ENCODE measurements at places on chromosomes 2 and 18.

DNA sequence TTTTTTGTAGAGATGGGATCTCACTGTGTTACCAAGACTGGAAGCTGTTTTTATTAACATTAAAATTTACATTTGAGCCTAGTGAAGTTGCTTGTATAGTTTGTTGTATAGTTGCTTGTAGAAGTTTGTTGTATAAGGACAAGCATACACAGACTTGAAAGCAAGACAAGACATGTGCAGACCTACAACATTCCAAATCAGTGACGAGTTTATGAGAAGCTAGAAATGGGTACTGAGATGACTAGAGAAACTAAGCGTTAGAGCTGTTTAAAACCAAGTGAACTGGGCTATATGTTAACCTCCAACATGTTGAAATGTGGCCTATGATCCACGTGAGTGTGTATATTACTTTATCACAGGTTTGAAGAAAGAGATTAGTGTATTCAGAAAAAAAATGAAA, 39.1 kb downstream of the ABCB11 start:
- DNase-seq = no peak

DNA sequence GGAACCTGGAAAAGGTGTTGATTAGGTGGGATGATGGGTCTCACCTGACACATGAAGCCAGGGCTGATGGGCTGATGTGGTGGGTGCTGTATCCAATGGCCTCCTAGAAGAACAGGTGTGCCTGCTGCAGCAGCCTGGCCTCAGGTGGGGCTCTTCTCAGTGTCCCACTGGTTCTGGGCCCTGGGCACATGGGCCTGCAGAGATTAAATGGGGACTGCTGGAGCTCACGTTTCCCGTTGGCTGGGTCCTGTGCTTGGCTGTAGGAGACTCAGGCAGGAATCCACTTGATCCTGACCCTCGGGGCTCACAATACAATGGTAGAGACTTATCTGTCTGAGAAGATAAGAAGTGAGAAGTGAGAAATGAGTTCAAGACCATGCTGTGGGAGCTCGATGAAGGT, 170.9 kb downstream of the KCNS3 start:
- DNase-seq = no peak

- DNase-seq = no peak
Observed at GRCh38 chr2:236156095-236156859, 11.9 kb downstream of the GBX2 start.

DNA sequence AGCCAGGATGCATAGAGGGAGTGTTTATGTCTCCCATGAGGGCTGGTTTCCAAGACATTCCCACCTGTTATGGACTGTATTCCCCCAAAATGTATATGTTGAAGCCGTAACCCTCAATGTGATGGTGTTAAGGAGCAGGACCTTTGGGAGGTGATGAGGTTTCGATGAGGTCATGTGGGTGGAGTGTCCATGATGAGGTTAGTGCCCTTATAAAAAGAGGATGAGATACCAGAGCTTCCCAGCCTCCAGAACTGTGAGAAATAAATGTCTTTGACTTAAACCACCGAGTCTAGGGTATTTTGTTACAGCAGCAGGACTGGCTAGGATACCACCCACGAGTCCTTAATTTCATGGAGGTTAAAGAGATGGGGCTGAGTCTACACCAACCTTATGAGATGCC, 22.6 kb upstream of the EPAS1 start:
- DNase-seq = no peak

DNA sequence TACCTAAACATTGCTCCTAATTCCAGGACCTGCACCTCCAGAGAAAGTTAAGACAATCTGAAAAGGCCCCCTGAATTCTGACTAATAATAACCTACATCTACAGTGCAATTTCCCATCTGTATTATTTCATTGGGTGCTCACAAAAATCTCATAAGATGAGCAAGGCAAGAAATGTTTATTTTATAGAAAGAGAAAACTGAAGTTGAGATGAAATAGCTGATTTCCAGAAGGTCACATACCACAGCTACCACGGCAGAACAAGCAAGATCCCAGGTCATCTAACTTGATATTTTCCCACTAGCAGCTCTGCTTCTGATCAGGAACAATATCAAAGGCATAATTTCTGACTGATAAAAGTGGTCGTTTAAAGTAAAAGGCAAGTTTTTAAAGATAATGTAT, 105.8 kb upstream of the COL5A2 start:
- no peak for DNase-seq

- DNase-seq = no peak
Observed at GRCh38 chr2:9178110-9178903, 28.3 kb upstream of the ASAP2 start.

DNA sequence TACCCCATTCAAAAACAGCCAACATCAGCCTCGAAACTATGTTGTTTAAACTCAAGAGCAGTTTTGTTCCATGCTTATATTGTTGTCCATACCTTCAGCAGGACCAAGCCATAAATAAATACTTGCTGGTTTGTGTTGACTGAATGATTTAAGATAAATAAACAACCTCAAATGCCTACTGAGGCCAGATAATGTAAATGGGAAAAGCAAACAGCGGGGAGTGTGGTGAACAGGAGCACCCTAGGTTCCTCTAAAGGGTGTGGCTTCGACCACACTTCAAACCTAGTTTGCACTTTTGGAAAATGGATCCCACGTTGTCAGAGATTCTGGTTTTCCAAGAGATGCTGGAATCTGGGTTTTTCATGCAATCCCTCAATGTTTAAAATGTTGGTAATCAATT, 1.7 kb upstream of the PMAIP1 start:
- DNase-seq = no peak

DNA sequence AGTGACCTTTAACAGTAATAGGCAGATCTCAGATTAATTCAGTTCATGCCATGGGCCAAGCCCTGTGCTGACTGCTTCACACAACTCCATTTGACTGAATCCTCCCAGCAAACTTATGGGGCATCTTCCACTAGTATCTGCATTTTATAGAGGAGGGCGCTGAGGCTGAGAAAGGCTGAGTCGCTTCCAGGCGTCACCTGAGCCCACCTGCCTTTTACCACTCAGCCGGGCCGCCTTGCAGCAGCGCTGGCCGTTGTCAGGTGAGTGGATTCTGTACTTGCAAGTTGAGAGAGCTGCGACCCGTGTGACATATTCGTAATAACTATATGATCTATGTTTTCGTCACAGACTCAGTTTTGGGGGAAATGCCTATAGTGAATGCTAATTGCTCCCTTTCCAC, 59.3 kb upstream of the B3GNT7 start:
- DNase-seq = no peak

- no peak for DNase-seq
Observed at GRCh38 chr2:33518929-33519328, 42.5 kb downstream of the RASGRP3 start.
